ENCODE measurements at places on chromosomes 4 and X. TPM values are rescaled to one million over a fixed set of nuclear protein-coding genes. Genes with fewer than 3 reads are reported as not detected.

AKAP14 gene
- not detected for polyA plus RNA-seq

NSUN7 gene
- polyA plus RNA-seq: 12.4 TPM

GRCh38 chrX:120456973-120457372, 12.1 kb downstream of the LAMP2 start:
- H3K4me1 ChIP-seq: peaks cover 1% of the 10 kb centered on the region
- no peak overlapping the region for H3K27ac ChIP-seq
- DNase-seq: no peak
- H3K27me3 ChIP-seq: no peaks in the 10 kb centered on the region
- no peak overlapping the region for H3K4me3 ChIP-seq
- H3K36me3 ChIP-seq: no peaks in the 10 kb centered on the region

DNA sequence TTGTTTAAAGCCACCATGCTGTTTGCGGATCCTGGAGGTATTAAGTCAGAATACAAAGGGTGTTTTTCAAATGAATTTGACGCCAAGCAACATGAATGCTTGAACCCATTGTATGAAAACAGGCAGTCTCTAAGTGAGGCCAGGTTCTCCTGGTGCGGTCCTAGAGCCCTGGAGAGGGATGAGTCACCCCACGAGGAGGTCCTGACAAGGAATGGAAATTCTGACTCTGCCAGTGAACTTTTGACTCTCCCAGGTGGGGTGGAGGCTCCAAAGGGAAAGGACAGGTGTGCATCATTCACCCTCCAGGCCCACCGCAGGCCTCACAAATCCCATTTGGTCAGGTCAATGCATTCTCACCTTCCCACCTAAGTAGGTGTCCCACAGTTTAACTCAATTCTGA, 1.5 kb downstream of the TRIM2 start:
- no peak overlapping the region for H3K27ac ChIP-seq
- H3K4me1 ChIP-seq: peaks cover 22% of the 10 kb centered on the region
- H3K27me3 ChIP-seq: peaks cover 11% of the 10 kb centered on the region
- H3K4me3 ChIP-seq: no peak overlapping the region
- no peak for DNase-seq
- H3K36me3 ChIP-seq: no peaks in the 10 kb centered on the region

GRCh38 chrX:48493890-48494364, 14.9 kb upstream of the PORCN start:
- no peaks in the 10 kb centered on the region for H3K27me3 ChIP-seq
- H3K4me1 ChIP-seq: no peaks in the 10 kb centered on the region
- peak; percentile 52 for DNase-seq

- no peaks in the 10 kb centered on the region for H3K27me3 ChIP-seq
- peak within 1 kb of the TSS; percentile 61 for H3K27ac ChIP-seq
- H3K4me3 ChIP-seq: peak within 1 kb of the TSS; percentile 63
- H3K36me3 ChIP-seq: no peaks in the 10 kb centered on the region
- peak; percentile 94 for DNase-seq
Measured at GRCh38 chrX:37349221-37350033, at the start of gene PRRG1. Gene PRRG1, plus strand, starts transcription at chrX:37349364. Its CDS starts 56,886 bp downstream, at chrX:37406250.
